GM12878 (cell line): ENCODE measurements at places on chromosomes 2 and 18. TPM values are rescaled to one million over a fixed set of nuclear protein-coding genes. Genes with fewer than 3 reads are reported as not detected.

RAX gene
- total RNA-seq, result not detected in 2 replicates

PIEZO2 gene
- 38.2 and 42.3 TPM in 2 replicates for total RNA-seq

NPAS2 gene
- total RNA-seq, result 0.08 and 0.13 TPM in 2 replicates

CMPK2 gene
- 3.5 and 3.9 TPM in 2 replicates for total RNA-seq

ASTL gene
- total RNA-seq, result 0.43 and 1.0 TPM in 2 replicates

DNA sequence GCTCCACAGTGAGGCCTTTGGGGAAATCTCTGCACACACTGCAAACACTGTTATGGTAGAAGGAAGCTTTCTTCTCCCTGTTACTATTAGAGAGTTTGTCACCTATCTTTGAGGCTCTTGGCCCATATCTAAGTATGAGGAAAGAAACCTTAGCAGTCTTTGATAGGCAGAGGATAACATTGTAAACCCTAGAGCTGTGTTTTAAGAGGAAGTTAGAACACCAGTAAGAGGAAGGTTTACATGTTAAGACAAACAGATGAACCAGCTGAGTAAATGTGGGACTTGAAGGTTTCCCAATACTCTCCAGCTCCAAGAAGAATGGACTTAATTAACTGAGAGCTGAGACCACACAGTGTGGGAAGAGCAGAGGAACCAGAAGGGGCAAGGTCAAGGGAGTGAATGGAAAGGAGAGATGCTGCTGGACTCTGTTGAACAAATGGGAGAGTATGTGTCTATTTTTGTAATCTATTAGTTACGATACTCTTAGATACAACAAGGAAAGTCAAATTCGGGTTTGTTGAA, 257.0 kb downstream of the DPP10 start:
- no peak for DNase-seq

DNA sequence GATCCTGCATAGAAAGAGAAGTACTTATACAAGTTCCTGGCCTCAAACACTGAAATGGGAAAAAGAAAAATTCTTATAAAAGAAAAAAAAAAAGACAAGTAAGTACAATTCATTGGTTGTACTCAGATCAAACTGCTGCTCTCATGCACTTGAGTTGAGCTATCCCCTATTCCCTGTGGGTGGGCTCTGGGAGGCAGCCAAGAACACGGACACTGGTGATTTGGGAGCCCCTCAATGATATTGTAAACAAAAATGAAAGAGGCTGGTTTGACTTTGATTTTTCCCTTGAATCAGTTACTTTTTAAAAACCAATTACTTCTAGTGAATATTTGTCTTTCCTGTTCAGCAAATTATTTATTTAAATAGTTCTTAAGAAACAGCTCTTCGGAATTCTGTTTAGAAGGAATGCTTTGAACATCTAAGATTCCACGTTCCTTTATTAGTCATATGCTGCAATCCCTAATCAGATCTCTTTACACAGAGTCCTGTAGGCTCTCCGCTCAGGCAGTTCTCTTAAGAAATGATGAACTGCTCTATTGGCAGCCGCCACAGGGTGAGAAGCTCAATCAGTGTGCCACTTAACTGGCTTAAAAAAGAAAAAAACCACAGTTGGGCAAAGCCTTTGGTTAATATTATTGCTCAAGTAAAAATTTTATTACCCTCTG, 225.1 kb downstream of the TMEM182 start:
- DNase-seq, result no peak

DNA sequence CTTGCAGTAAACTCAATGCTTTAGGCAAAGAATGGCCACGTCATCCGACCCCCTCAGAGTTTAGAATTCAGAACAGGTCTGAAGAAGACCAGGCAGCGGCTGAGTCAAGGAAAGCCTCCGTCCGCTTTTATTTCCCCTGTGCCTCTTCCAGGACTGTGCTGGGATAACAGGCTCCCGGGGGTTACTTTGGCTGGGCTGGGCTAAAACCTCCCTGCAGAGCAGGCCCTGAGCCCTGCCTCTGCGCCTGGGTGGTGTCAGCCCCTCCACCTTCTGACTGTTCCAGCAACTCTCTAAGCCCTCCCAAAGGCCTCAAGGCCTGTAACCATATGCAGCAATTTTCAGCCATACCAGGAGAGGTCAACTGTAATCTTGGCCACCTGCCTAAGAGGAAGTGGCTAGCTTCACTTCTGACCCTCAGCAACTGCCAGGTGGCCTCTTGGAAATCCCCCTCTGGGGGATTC, 166.5 kb downstream of the RPIA start:
- no peak for DNase-seq

GRCh38 chr2:10885094-10885860, 26.5 kb upstream of the KCNF1 start:
- DNase-seq, result no peak

DNA sequence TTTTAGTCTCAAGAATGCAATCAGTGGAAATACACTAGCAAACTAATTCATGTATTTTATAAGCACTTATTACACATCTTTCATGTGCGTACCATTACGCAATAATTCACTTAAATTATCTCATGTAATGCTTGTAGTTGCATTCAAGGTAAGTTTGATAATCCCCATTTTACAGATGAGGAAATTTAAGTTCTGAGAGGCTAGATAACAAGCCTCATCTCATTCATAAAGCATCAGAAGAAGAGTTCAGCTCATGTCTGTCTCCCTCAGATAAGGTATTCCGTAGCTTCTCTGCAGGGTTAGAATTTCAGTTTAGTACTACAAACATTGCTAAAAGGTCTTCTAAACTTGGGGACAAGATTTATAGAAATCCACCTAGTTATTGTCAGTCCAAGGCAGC, 47.8 kb downstream of the HNMT start:
- no peak for DNase-seq

GRCh38 chr2:111039628-111040383, 80.9 kb upstream of the BCL2L11 start:
- DNase-seq, result no peak
